Activated naive CD4-positive, alpha-beta T cell (primary cell): ENCODE measurements at places on chromosomes 2 and 18.

DNA sequence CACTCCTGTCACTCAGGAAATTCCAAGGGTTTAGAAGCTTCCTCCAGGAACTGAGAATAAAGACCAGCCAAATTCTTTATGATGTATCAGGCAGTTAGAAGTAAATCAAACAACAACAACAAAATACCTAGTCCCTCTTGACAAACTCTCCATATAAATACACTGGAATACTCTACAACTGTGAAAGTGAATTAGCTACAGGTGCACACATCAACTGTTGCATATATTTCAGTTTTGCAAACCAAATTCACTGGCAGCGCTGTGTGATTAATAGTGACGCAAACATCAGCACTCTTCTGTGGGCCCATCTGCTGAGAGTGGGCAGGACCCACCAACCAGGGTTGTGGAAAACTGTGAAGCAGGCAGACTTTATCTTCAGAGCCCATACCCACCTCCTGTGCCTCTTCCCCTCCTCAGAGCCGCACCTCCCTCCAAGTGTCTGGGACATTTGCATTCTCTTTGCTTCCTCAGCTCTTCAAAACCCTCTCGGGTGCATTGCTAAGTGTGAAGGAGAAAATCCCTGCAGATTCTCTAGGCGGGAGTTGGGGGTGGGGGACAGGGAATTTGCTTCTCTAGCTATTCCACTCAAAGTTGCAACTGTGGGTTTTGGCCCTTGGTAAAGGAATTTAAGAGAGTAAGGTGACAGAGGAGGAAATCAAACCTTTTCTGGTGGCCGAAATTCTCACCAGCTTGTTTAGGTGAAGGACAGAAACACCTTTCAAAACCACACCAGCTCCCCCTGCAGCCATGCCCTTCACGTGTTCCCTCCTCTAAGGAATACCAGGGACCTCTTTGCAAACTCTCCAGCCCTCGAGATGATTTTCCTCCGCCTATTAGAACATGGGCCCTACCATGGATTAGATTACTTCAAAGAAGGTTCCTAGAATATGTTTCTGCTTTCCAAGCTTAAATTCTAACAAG is 119.3 kb downstream of the MRO start:
- no peak for DNase-seq

GRCh38 chr2:2762166-2762908 is 431.3 kb upstream of the MYT1L start:
- DNase-seq: no peak

GRCh38 chr2:102258386-102259074 is 52.8 kb upstream of the IL1RL1 start:
- DNase-seq: no peak

DNA sequence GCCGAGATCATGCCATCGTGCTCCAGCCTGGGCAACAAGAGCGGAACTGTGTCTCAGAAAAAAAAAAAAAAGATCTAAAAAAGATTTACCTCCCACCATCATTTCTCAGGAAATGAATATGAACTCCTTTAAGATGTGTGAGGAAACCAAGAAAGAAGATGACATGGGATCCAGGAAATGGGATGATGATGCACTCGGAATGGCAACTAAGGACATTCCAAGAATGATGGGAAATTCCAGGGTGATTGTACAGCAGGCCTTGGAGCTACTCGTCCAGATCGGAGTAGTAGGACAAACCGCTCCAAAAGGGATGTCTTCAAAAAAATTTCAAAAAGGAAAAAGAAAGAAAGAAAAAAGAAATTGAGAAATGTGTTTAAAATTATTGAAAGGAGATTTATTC is 84.9 kb upstream of the PMAIP1 start:
- no peak for DNase-seq

DNA sequence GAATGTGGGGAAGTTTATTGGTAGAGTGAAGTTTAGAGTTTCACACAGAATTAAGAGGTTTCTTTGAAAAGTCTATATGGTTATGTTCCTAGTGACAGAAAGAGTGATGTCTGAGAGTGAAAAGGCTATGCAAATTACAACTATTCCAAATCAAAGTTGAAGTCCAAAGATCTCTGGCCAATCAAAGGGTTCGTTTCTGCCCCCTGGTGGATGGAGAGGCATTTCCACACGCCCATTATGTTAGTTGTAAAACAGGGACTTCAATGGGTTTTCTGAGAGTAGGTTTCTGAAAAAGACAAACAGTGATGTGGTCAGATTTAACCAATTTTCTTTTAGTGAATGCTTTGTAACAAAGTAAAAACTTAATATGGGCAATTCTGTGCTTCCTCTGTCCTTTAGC is 441.5 kb upstream of the POU3F3 start:
- no peak for DNase-seq

DNA sequence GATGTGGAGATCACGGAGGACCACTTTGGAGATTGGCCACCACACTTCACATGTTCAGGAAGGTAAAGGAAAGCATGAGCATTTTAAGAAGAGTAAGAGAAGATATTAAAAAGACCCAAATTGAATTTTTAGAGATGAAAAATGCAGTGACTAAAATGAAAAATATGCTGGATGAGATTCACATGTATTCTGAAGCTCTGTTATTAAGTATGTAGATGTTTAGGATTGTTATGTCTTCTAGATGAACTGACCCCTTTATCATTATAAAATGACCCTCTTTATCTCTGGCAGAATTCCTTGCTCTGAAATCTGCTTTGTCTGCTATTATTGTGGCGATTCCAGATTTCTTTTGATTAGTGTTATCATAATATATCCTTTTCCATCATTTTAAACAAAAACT is 36.0 kb upstream of the DYNC2LI1 start:
- no peak for DNase-seq

GRCh38 chr18:76490670-76491472 is 4.2 kb downstream of the ZNF516 start:
- DNase-seq: peak; percentile 14

GRCh38 chr2:27798486-27798885 is 27.0 kb downstream of the MRPL33 start:
- no peak for DNase-seq

GRCh38 chr2:121707344-121707919 is 29.2 kb downstream of the NIFK start:
- DNase-seq: no peak

DNA sequence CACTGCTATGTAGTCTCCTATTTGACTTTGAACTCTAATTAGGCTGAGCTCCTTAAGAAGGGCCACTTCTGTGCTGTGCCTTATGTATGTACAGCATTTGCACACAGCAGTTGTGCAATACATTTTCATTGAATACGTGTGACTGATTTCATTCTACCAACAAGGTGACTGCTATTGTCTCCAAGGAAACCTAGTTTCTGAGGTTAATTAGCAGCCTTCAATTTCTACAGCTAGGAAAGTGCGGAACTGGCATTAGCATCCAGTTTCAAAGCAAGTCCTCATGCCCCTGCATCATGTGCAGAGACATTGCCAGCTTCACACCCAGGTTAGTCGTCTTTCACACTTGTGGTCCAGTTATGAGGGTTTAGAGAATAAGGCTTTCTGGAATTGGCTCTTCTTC is 58.6 kb downstream of the NCK2 start:
- DNase-seq: no peak

GRCh38 chr2:7191932-7192331 is 274.7 kb downstream of the RNF144A start:
- DNase-seq: no peak

- no peak for DNase-seq
These were observed 19.2 kb downstream of the FMNL2 start for GRCh38 chr2:152354069-152354755.

DNA sequence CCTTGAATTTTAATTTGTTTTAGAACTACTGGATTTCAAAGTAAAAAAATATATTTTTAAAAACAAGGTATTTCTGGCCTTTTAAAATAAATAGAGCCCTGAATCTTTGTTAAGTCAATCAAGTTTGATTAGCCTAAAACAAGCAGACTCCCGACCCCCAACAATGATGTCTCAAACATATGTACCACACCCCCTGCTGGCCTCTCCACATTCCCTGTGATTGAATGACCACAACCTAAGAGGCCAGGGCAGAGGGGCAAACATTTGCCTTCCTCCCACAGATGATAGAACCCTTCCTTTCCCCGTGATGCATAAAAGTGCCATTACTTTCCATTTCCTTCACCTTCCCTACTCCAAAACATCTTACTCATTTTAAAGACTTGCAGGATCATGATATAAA is 130.9 kb downstream of the STK39 start:
- DNase-seq: no peak

DNA sequence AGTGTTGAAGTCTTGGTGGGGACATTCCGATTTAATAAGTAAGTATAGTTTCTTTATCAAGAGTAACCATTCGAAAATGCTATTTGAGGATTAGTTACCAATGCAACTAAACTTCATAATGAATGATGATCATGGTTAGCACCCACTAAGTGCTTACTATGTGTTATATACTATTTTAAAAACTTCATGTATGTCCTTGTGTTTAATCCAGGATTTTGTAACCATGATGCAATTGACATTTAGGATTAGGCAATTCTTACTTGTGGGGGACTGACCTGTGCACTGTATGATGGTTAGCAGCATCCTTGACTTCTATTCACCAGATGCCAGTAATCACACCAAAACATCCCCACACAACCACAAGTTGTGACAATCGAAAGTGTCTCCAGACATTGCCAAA is 859.9 kb upstream of the FSHR start:
- DNase-seq: no peak

DNA sequence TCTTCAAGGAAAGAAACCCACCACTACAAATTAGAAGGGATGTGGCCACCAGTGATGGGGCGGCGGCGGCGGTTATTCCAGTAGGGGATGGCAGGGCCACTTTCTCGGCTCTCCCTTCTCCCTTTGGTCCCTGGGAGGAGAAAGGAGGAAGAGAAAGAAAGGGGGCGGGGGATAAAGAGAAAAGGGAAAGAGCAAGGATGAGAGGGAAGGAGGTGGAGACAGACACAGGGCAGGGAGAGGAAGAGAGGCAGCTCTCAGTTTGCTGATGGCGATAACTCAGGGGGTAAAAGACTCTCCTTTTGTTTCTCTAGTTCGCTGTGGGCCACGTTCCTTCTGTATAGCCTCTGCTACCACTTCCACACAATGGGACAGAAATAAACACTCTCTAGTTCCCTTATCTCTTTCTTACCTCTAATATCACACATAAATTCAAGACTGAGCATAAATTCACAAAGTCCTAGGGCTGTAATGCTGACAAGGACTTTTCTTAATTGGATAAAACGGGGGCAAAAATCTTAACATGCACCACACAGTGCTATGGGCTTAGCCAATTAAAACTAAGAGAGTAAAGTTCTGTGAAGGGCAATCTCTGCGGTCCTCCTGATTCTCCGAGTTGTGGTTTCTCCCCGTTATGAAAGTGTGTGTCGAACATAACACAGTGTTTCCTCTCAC is 14.6 kb downstream of the SFT2D3 start:
- no peak for DNase-seq

DNA sequence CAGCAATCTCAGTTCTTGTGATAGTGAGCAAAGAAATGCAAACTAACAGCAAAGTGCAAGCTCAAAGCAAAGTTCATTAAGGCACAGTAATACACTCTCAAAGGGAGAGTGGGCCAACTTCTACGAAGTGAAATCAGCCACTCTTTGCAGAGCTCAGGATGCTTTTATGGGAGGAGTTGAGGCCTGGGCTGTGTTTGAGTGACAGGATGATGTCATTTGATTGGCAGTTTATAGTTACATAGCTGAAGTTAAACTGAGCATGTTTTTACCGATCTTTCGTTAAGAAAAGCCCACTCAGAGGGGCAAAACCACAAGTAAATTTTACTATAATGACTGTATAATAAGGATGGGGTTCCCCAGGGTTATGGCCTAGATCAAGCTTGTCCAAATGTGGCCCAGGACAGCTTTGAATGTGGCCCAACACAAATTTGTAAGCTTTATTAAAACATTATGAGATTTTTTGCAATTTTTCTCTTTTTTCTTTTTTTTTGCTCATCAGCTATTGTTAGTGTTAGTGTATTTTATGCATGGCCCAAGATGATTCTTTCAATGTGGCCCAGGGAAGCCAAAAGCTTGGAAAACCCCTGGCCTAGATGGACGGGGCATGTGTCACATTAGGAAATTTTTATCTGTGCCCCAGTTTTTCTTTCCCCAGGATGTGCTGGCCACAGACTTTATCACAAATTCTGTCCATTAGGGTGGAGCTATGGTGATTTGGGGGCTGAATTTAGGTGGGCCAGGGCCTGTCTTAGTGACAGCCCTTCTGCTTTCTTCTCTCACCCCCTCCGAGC is 8.3 kb upstream of the DNAH7 start:
- no peak for DNase-seq

GRCh38 chr2:206873423-206873822 is 65.9 kb upstream of the CPO start:
- DNase-seq: no peak

DNA sequence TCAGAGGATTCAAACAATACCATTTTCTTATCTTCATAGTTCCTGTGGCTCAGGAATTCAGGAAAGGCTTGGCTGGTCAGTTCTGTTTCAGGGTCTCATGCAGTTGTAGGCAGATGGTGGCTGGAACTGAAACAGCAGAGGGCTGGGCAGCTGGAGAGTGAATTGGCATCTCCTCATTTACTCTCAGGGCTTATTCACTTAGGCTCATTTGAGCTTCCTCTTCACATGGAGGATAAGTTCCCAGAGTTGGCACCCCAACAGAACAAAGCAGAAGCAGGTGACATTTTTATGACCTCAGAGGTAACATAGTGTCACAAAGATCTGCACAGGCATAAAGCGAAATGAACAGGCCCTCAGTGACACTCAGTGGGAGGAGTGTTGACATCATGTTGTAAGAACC is 66.1 kb downstream of the RBBP8 start:
- DNase-seq: no peak

GRCh38 chr2:232838406-232838874 is 31.6 kb upstream of the SNORC start:
- no peak for DNase-seq

- no peak for DNase-seq
These were observed 43.0 kb downstream of the TNFRSF11A start for GRCh38 chr18:62368100-62368499.

DNA sequence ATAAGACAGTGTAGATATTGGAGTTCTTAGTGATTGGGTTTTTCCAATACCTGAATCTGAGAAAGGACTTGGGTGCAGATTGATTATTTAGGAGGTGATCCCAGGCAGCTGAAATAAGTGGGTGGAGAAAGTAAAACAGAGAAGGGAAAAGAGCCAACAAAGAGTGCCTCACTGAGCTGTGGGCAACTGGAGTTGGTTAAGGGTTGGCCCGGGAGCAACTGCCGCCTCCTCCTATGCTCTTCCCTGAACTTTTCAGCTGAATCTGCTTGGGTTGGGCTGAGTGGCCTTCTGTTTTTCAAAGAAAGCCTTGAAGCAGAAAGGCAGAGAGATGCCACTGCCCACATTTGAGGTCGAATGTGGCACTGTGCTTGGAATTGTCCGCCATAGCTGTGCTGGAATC is 20.9 kb upstream of the CCDC150 start:
- DNase-seq: no peak

DNA sequence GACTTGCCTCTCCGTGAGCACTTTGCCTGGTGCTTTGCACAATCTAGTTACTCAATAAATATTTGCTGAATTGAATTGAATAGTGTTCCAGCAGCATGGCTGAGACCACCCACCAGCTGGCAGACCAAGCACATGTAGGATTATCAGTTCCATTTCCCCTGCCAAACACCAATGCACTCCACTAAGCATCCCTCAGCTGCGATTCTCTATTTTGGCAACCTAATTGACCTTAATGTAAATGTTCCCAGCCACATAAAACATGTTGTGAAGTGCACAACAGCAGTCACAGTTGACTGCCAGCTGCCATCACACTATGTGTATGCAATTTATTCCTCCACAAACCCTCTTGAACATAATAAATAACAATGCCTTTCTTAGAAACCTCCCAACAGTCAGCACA is 1879.4 kb upstream of the PIK3C3 start:
- no peak for DNase-seq
